Right lobe of liver (tissue), 6 donors: ENCODE measurements at places on chromosomes 2 and 18. TPM values are rescaled to one million over a fixed set of nuclear protein-coding genes. Genes with fewer than 3 reads are reported as not detected.

DNA sequence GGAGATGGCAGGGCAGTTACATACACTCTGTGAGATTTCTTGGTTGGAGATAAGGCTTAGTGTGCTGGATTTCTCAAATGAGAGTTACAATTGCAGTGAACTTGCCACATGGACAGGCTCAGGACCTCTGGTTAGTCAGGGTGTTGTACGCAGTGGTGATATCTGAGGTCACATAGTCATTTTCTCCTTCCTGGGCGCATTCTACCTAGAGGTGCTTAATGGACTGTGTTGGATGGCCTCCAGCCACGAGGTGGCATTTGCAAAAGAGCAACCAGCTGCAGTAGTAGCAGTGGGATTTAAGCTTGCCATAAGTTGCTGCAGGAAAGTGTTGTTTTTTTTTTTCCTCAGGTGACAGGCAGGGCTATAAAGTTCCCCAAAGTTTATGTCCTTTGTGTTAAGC is 173.8 kb upstream of the TMEM200C start:
- no peak for DNase-seq

- DNase-seq, result no peak
These were observed 1107.2 kb downstream of the DPP10 start for GRCh38 chr2:115549611-115550130.

- no peak for DNase-seq
These were observed 321.5 kb upstream of the FSIP2 start for GRCh38 chr2:185417111-185417510.

GRCh38 chr2:201448061-201448460 is 3.2 kb downstream of the TRAK2 start:
- DNase-seq, result no peak

GRCh38 chr2:150028322-150028721 is 440.7 kb upstream of the MMADHC start:
- DNase-seq, result no peak

DNA sequence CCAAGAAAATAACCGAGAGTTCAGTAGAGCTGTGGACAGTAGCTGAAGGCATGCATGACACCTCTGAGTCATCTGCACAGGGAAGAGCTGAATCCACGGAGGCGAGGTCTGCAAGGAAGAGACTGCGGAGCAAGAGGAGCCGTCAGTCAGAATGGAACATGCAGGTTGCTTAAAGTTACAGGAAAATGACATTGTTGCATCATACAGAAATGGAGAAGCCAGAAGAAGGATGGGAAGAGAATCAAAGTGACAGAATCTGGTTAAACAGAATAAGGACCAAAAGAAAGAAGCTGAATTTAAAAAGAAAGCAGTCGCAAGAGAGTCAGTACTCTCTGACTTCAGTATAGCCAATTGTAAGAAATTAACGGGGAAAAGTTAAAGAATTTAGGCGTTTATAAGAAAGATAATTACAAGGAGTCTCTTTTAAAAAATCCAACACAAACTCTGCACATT is 533.8 kb downstream of the ADCYAP1 start:
- DNase-seq, result no peak

GRCh38 chr2:85746321-85747004 is 7.3 kb upstream of the ATOH8 start:
- DNase-seq, result no peak

GRCh38 chr18:7177116-7177744 is 53.7 kb upstream of the LRRC30 start:
- DNase-seq, result no peak

DNA sequence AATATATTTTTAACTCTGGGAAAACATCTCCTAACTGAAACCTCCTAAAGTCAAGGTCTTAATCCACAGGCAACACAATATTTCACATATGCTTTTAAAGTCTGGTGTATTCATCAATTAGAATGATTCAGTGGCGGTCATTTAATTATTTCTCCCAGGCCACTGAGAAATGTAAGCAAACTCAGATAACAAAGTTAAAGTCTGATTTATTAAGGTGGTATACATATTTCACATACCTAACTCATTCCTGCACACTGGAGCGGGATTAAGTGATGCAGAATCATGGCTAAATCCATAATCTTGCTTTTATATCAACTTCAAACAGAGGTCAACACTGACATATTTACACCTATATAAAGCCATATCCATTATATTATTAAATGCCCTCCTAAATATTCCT is 43.7 kb downstream of the FRZB start:
- no peak for DNase-seq

DNA sequence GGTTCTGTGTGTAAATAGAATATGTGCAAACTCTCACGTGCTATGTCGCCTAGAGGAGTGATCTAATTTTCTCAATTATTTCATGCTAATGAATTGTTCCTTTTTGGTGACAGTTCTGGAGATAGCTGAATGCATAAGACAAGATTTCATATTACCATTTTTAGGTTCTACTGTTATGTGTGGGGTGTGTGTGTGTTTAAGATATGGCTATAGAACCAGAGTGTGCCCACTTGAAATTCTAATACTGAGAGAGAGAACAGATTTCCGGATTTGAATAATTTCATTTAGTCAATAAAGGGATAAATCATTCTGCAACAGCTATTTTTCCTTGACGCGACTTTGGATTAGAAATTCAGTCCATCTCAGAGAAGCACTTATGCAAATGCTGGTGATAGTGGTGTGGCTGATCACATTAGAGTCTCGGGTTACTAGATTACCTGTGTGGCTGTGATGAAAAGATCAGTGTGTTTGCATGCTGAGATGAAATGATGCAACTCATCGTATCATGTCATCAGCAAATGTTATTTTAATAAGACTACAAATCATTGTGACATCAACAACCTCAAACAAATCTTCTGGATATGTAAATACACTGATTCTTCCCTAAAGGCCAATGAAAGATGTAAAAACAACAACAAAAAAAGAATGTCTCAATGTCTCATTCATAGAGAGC is 415.9 kb downstream of the EPHA4 start:
- no peak for DNase-seq

GRCh38 chr18:21085579-21086166 is 25.9 kb downstream of the ROCK1 start:
- no peak for DNase-seq

- DNase-seq, result no peak
These were observed 253.3 kb downstream of the EXOC6B start for GRCh38 chr2:72572501-72572900.

DNA sequence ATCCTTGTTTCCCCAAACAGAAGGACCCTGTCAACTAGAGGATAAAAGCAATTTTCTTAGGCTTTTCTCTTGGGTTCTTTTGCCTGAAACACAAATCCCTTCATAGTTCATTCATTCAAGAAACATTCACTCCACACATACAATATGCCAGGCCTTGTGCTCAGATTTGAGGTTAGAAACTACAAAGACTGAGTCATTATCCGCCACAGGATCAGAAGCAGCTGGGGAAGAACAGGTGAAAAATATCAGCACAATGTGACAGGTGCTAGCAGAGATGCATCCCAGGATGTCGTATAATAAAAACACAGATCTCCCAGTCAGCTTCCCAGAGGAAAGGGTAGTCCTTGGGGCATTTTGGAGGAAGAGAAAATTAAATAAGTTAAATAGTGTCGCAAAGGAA is 172.4 kb downstream of the LRATD1 start:
- DNase-seq, result no peak

DNA sequence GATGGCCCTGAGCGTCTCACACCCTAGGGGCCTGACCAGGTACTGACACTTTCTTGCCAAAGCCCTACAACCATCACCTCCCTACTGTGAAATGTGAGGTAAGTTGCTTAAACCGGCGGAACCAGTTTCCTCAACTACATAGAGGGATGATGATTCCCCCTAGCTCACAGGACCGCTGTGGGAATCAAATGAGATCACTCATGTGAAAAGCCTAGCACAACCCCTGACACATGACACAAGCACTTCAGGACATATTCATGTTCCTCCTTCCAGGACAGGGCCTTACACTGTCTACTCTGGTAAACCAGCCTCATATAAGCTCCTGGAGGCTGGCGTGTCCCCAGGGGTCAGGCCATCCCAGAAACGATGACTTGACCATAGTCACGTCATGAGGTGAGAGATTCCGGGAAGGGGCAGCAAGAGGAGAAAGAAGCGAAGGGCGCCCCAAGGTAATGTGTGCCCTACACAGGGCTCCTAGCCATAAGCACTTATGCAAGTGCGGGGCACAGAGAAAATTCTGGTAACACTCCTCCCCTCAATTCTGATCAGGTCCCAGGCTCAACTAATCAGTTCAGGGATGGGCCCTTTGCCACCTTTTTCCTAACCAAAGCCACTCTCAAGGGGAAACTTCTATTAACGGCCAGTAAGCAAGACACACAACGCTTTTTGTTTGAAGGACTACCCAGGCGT is 49.5 kb downstream of the C2orf42 start:
- peak; percentile 85 for DNase-seq

- no peak for DNase-seq
These were observed 44.1 kb downstream of the GATA6 start for GRCh38 chr18:22213333-22213973.

DNA sequence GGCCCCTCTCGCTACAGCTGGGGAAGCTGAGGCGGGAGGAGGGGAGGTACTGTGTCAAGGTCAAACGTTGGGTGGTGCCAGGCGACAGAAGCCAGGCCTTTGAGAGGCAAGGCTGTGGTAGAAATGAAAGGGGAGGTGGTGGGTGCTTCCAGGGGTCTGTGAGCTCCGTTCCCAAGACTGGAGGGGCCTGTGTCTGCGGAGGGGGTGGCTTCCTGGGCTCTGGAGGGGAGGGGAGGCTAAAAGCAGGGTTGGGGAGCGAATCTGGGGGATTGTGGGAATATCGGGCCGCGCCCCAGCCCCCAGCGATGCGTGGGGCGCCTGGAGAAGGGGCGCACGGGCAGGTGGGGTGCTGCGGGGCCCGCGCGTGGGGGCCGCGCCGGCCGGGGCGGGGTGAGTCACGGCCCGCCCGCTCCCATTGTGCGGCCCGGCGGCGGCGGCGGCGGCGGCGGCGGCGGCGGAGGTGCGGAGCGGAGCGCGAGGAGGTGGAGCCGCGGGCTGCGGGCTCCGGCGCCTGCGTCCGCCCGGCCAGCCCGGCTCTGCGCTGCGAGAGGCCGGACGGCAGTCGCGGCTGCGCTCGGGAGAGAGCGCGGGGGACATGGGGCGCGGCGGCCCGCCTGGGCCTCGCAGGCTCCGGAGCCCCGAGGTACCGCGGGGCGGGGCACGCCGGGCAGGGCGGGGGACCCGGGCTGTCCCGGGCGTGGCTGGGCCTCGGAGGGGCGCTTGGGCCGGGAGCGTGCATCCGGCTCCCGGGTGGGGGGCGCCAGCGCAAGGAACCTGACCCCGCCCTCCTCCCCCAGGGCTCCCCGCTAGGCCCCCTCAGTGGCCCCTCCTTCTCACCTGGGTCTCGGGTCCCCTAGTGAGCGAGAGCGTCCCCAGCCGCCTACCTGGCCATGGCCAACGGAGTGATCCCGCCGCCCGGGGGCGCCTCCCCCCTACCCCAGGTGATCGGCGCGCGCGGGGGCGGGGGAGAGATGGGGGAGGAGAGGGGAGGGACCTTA is at the start of gene SLC4A3:
SLC4A3 (plus strand) TSS at position 528 of the 998 bp plus-strand sequence; CDS start at position 891, 363 bp downstream.
- peak; percentile 19 for DNase-seq

GRCh38 chr2:20675701-20676352 is 8.9 kb downstream of the GDF7 start:
- DNase-seq, result peak; percentile 80

GRCh38 chr2:42795841-42796301 is 3.5 kb upstream of the HAAO start:
- no peak for DNase-seq

DNA sequence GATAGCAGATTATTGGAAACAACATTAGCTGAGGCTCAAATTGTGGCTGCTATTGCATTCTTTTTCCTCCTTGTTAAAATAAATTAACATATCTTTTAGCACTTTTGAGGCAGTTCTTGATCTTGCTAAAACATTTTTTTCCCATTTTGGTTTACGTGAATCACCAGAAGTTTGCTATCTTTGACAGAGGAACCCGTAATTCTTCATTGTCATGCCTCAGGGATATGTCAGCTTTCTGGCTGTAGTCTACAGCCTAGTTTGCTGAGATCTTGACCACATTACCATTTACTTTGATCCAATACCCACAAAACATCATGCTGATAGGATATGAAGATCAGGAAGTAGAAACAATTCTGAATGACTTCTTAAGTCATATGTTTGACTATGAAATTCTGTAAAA is 25.1 kb upstream of the FANCL start:
- DNase-seq, result no peak

DNA sequence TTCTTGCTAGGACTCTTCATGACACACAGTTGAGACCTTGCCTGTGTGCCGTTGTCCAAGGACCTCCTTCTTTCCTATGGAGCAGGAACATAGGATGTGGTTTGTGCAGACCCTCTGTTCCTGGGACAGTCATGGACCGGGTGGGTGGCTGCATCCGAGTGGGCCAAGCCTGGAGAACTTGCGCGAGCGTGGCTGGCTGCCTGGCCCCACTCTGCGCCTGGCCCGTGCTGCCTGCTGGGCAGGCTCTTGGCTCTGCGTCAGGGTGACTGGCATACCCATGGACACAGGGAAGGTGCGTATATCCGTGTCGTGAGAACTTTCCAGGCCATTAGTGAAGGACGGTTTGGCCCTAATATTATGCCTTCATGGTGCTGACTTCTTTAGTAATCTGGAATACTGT is 68.2 kb downstream of the DCDC2C start:
- no peak for DNase-seq

DNA sequence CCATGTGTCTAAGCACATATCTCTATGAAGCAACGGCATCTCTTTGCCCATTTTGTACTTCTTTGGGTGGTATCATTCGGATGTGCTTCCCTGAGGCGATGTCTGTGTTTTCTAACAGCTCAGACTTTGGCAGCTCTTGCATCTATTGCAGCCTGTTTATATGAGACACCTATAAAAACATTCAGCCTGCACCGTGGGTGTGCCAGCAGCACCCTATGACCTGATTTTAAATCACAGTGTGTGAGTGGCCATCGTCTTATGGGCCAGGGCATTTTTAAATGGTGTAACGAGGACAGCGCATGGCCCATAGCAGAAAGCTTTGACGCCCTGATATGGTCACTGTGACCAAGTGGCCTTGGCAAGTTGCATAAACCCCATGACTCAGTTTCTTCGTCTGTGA is 12.9 kb downstream of the NPAS2 start:
- DNase-seq, result no peak

- no peak for DNase-seq
These were observed 380.7 kb downstream of the RBM43 start for GRCh38 chr2:150880986-150881385.

PSTPIP2 gene
- 8.9 TPM for total RNA-seq

KYNU gene
- total RNA-seq, result 37.0 TPM

ANKRD23 gene
- 2.7 TPM for total RNA-seq

C1GALT1C1L gene
- not detected for total RNA-seq

PPP1R1C gene
- total RNA-seq, result 7.7 TPM

CCDC74B gene
- not detected for total RNA-seq

ONECUT2 gene
- 14.5 TPM for total RNA-seq

MC2R gene
- total RNA-seq, result not detected
